ENCODE measurements at places on chromosomes 12 and 14.
A peak's percentile ranks its signal among the peaks of the same experiment; 100 is the strongest.

DNA sequence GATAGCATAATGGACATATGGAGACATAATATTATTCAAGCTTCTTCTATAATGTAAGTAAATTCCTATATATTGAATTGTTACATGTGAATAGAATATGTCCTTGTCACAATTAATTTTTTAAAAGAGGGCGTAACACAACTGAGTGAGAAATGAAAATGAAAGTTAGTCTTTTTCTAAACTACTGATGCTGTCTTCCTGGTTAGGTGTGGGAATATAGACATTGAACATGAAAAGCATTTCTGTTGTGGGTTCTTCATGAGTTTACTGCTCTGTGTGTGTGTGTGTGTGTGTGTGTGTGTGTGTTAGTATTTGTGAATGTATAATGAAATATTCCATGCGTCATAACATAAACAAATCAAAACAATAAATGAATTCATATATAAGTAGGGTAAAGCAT, 40.5 kb upstream of the RTL1 start:
- DNase-seq: no peak

GRCh38 chr14:69152902-69153151, at the start of gene DCAF5:
DCAF5 (minus strand) TSS chr14:69153119; CDS start chr14:69152978, 141 bp downstream.
- DNase-seq: no peak

DNA sequence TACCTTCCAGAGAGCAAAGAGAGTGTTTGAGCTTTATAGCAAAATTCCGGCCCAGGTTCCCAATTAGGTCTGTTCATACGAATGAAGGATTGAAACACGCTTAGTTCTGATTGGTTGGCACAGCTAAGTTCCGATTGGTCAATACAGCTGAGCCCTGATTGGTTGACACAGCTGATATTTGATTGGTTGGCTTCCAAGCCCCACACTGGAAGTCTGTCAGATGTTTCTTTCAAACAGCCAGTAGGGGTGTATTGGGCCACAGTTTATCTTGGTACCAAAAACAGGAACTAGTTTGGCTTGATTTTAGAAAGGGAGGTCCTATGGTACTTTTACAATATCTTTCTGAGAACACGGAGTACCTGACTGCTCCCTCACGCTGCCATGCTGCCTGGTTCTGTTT, 93.4 kb downstream of the CAND1 start:
- no peak for DNase-seq

- no peak for DNase-seq
These were observed 1.6 kb upstream of the C1R start for GRCh38 chr12:7093892-7094291.

GRCh38 chr14:75521415-75522199, 662 bp upstream of the BATF start:
- DNase-seq: peak; percentile 41

GRCh38 chr14:96987086-96987474, 189.9 kb downstream of the VRK1 start:
- DNase-seq: no peak

DNA sequence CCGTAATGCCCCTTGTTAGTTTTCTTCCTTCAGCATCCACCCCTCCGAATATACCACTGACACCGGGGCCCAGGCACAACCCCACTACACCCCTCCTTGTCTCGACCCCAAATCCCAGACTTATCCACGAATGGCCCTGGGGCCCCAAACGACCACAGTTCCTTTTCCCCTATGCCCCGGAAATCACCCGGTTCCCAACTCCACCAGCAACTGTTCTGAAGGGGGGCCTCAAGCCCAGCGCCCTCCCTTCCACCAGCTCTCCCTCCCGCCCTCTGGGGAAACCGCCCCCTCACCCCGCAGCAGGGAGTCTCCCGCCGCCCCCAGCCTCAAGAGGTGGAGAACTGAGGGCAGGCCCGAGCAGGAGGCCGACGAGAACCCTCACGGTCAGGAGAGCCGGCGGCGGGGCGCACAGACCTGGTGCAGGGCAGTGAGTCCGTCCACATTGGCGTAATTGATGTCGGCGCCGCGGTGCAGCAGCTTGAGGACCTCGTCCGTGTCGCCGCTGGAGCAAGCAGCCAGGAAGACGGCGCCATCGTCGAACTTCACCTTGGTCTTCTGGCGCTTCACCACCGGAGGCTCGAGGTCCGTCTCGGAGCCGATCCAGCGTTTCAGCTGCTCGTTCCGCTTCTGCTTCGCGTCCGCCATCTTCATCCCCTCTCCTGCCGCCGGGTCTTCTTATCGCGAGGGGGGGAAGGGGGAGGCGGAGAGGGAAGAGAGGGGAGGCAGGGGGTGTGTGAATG, 446 bp downstream of the PPP1R12A start:
- peak; percentile 65 for DNase-seq

DNA sequence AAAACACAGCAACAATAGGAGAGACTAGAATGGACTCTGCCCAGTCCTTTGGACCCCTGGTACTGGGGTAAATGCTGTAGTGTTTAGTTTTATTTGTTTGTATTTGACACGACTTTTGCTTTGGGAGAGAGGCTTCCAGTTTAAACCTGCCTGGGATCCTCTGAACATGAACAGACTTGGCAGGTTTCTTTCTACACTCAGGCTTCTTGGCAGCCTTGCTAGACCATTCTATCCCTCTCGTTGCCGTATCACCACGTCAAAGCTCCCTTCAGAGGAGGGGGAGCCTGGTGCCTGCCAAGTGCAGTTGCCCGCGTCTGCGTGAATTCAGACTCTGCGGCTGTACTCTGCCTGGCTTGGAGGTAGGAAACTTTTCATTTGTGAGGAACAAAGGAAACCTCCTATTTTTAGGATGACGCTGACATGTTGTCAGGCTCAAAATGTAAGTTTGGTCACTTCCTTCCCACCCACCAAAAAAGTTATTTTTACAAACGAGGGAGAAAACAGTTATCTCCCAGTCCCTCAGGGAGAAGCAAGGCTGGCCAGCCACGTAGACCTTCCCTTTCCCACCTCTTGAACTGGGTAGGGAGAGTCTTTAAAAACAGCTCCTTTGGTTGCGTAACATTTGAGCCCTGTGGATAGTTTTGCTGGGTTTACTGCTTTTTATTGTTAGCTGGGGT, 25.9 kb downstream of the CD9 start:
- no peak for DNase-seq

GRCh38 chr12:11688831-11689230, 39.4 kb downstream of the ETV6 start:
- no peak for DNase-seq

- no peak for DNase-seq
These were observed 10.6 kb downstream of the GPR33 start for GRCh38 chr14:31477248-31477647.

DNA sequence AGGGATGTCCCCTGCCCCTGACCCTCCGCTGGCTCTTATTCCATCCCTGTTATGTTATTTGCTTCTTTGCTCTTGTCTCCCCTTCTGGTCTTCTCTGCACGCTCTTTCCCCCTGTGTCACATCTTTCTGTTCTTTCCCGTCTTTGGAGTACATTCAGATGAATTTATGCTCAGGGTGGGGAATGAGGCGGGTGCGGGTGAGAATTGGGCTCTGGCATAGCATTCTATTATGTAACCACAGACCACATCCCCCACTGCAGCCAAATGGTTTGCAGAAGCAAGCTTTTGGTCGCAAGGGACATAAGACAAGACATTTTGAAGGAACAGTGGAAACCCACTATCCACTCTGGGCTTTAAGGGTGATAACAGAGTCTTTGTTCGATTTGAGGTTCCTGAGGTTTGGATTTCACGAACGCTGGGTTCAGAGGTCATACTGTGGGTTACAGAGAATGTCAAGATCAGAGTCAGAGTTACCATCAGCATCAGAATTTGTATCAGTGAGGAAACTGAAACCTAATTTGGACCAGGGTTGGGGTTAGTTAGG, 3.8 kb downstream of the ENDOU start:
- no peak for DNase-seq

Data from ELF-1 (cell line).